ENCODE measurements at places on chromosomes 6 and 20.

DNA sequence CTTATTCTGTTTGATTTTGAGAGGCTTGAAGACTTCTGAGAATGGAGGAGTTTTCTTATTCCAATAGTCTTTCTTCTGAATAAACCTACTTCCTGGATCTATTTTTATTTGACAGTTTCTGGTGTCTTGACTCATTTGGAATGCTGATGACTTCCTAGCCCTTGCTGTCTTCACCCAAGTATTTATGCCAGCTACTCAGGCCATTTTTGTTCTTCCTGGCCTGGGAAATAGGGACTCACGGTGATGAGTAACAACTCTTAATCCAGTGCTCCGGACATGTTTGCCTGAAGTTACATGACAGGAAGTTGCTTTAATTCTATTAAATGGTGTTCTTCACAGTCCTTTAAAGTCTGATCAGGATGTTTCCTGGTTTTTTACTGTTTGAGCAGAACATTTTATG is 272.1 kb upstream of the EYS start:
- H3K27me3 ChIP-seq = no peaks in the 10 kb centered on the region
- no peaks in the 10 kb centered on the region for H3K4me1 ChIP-seq

DNA sequence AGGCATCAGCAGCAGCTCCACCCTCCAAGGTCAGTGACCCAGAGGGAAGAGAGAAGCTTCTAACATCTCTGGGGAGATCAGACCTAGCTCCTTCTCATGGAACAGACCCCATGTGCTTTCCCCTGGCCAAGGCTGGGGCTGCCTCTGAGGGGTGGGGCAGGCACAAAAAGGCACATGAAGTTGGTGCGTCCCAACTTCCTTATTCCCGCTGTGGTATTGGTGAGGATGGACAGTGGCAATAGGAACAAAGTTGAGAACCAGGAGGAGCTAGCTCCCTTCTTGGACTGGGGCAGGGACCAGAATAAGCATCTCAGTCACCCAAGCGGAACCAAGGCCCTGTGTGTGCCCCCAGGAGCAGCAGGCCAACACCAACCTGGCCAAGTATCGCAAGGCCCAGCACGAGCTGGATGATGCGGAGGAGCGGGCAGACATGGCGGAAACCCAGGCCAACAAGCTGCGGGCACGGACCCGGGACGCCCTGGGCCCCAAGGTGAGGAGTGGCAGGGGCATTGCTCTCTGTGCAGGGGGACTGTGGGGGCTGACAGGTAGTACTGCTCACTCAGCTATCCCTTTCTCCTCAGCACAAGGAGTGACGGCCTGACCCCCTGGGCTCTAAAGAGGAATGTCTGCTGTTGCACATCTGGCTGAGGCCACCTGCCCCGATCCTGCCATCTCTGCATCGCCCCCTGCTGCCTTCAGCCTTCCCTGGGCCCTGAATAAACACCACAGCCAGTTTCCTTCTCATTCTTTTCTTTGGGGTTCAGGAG is 46.1 kb downstream of the MYH7B start:
- no peak for DNase-seq
- no peak overlapping the region for H3K27ac ChIP-seq
- no peaks in the 10 kb centered on the region for H3K4me1 ChIP-seq
- H3K27me3 ChIP-seq = no peaks in the 10 kb centered on the region
- H3K36me3 ChIP-seq = peaks cover 37% of the 10 kb centered on the region

GRCh38 chr6:166563200-166563599 is 23.3 kb downstream of the RAMACL start:
- no peak overlapping the region for H3K27ac ChIP-seq
- H3K4me3 ChIP-seq = no peak overlapping the region
- H3K27me3 ChIP-seq = no peaks in the 10 kb centered on the region

DNA sequence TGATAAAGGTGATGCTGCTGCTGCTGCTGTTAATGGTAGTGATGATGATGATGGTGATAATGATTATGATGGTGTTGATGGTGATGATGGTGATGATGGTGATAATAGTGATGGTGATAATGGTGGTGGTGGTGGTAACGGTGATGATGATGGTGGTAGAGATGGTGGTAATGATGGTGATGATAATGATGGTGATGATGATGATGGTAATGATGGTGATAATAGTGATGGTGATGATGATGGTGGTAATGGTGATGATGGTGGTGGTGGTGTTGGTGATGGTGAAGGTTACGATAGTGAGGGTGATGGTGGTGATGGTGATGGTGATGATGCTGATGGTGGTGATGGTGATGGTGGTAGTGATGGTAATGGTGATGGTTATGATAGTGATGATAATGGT is 132.3 kb downstream of the TFAP2C start:
- H3K4me3 ChIP-seq = no peak overlapping the region
- DNase-seq = no peak
- no peaks in the 10 kb centered on the region for H3K27me3 ChIP-seq
- no peak overlapping the region for H3K27ac ChIP-seq
- H3K36me3 ChIP-seq = no peaks in the 10 kb centered on the region

GRCh38 chr6:168377484-168377855 is 57.9 kb upstream of the DACT2 start:
- H3K36me3 ChIP-seq = no peaks in the 10 kb centered on the region
- H3K4me3 ChIP-seq = no peak overlapping the region
- no peak for DNase-seq
- no peak overlapping the region for H3K27ac ChIP-seq
- H3K4me1 ChIP-seq = no peaks in the 10 kb centered on the region
